Chondrocyte (in vitro differentiated cells): ENCODE measurements at places on chromosomes 3 and 15.

DNA sequence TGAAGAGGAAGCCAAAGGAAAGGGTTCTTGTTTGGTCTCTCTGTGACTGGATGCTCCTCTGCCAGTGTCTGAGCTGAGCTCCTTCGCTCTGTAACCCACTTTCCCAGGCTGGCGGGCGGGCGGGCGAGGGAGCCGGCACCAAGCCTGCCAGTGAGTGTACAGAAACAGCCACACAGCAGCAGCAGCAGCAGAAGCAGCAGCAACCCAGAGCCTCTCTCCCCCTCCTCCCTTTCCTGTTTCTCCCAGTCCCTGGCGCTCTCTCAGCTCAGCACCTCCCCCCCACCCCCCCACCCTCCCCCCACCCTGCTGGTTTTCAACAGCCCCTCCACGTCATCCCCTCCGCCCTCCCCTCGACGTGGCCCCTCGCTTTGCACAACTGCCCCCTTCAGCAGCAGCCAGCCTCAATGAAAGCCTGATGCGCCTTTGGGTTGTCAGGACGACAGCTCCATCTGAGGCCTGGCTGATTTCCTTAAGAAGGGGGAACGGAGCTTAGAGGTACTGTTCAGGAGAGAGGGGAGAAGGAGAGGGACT lies at the start of gene LSAMP:
TSS of gene LSAMP (minus strand) at position 177 of the 531 bp plus-strand sequence.
- no peak for DNase-seq

DNA sequence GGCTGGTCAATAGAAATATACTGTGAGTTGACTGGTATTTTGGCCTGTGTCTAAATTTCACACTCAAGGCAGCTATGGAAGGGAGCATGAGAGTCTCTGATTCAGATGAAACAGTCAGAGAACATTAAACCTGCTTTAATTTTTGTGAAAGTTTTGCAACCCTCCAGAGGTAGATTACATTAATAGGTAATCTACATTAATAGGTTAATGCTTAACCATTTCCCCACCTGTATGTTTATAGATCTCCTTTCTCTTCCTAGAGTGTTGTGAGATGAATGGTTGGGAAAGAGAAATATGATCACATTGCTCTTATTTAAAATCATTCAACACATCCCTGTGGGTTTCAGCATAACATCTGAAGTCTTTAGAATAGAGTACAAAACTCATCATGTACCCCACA lies 586.9 kb upstream of the DPPA4 start:
- DNase-seq, result no peak

DNA sequence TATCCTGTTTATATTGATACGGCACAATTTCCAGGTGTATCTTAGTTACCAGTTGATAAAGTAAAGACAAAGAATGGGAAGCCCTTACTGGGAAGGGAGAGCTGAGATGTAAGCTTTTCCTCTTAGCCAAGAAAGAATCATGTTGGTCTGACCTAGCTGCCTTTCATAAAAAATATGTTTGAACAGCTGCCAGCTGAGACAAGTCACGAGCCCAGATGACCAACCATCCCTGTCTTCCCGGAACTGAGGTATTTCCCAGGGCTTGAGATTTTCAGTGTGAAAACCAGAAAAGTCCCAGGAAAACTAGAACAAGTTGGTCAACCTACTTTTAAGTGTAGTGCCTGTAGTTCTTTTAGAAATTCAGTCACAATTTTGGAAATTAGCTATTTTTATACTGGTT lies 3.6 kb upstream of the MYH15 start:
- DNase-seq, result no peak

DNA sequence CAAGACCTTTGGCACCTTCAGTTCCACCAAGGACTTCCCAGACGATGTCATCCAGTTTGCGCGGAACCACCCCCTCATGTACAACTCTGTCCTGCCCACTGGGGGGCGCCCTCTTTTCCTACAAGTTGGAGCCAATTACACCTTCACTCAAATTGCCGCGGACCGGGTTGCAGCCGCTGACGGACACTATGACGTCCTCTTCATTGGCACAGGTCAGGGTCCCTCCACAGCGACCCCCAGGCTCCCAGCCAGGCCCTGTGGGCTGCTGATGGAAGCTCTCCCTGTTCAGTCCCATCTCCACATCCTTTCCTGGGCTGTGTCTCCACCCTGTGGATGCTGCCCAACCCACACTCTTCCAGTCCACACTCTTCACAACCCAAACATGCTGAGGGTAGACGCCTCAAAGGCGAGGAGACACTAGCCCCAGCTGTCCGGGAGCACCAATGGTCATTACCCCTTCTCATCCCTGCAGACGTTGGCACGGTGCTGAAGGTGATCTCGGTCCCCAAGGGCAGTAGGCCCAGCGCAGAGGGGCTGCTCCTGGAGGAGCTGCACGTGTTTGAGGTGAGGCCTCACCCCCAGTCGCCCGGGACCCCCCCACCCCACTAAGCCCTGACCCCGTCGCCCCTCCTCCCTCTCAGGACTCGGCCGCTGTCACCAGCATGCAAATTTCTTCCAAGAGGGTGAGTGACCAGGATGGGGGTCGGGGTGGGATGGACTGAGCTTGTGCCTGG lies 4.3 kb upstream of the LSMEM2 start:
- DNase-seq, result no peak

DNA sequence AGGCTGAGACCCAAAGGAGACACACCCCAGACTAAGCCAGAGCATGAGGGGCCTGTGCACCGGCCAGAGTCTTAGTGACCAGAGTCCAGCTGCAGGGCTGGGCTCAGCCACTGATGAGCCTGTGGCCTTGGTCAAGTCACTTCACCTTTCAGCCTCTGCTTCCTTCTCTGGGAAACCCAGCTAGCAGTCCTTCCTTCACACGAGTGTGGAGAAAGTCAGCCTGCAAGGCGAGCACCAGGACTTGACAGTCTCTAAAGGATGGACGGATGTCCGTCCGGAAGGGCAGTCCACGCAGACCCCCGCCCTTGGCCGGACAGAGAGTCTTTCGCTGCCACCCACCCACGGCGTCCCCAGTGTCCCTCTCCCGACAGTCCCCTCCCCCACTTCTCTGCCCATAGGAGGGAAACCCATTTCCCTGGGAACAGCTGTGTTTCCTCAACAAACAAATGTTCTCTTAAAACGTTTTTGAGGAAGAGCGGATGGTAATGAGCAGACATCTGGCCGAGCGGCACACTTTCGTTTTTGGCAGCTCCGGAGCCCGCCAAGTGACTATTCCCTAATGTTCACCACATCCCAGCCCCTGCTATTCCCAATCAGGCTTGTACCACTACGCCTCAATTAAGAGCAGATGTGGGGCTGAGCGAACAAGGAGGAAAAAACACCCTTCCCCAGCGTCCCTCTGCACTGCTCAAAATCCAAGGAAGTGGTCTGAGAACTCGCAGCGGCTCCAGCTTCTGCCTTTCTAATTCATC lies 129.1 kb upstream of the SMAD3 start:
- no peak for DNase-seq

- no peak for DNase-seq
Measured at GRCh38 chr3:42638339-42638842, 15.1 kb upstream of the ZBTB47 start.

DNA sequence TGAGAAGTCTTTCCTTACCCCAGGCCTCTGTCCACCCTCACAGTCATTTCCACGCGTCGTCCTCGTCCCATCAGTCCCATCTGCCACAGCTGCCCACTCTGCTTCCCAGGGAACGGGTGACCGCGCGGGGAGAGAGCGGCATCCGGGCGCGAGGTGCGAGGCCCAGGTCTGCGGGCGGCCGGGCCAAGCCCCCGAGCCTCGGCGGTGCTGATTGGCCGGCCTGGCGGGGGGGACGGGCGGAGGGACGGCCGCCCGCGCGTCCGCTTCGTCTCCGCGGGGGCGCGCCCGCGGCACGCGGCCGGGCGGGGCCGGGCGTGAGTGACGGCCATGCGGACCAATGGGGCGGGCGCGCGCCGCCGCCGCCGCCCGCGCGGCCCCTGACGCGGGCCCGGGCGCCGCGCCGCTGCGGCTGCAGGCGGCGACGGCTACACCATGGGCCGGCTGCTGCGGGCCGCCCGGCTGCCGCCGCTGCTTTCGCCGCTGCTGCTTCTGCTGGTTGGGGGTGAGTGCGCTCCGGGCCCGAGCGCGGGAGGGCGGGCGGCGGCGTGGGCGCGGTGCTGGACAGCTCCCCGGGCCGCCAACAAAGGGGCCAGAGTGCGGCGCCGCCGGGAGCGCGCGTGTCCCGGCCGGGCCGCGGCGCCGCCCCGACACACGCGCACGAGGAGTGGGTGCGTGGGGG lies at the start of gene PODXL2:
TSS of gene PODXL2 (plus strand) at position 398 of the 679 bp plus-strand sequence. CDS start at position 433, 35 bp downstream.
- DNase-seq, result no peak

DNA sequence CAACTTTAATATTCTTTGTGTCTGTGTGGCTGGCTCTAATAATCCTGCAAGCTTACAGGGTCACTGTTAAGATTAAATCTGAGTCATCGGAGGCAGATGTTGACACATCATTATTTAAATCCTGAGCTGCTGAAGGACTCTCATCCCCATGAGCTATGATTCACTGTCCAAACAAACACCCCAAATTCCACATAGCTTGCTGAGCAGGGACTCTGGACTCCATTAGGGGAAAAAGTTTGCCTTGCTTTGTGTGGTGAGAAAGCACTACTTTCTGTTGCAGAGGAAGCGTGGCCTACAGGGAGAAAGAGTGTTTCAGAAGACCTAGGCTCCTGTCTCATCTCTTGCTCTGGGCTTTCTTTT lies 213.7 kb downstream of the PDCD6IP start:
- DNase-seq, result no peak

DNA sequence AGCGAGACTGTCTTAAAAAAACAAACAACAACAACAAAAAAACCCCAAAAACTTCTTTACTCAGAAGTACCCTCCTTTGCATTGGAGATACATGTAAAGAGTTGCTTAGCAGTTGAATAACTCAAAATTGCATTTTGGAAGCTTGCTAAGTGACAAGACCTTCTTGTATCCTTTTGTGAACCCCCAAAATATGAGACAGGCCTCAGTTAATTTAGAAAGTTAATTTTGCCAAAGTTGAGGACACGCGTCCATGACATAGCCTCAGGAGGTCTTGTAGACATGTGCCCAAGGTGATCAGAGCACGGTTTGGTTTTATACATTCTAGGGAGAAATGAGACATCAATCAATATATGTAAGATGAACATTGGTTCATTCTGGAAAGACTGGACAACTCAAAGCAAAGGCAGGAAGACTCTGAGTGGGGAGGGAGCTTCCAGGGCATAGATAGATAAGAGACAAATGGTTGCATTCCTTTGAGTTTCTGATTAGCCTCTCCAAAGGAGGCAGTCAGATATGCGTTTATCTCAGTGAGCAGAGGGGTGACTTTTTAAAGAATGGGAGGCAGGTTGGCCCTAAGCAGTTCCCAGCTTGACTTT lies 1.7 kb upstream of the ARF4 start:
- no peak for DNase-seq

- no peak for DNase-seq
Measured at GRCh38 chr3:9583792-9584191, 30.2 kb upstream of the LHFPL4 start.

- no peak for DNase-seq
Measured at GRCh38 chr3:136954980-136955780, 2.6 kb upstream of the IL20RB start.

DNA sequence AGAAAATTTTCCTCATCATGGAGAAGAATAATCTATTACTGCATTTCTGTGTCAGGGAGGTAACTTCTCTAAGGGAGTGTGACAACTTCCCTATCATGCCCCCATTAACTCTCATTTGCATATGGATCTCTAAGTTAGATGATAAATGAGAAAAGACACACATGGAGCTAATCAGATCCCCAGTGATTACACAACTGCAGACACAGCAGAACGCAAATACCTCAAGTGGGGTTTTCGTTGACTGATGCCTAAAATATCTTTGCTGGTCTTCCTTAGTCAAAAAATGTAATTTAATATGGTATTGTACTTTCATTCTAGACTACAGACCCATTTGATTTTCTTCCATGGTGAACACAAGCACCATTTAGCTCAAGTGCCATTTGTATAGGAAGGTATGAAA lies 630.5 kb downstream of the TBL1XR1 start:
- no peak for DNase-seq

DNA sequence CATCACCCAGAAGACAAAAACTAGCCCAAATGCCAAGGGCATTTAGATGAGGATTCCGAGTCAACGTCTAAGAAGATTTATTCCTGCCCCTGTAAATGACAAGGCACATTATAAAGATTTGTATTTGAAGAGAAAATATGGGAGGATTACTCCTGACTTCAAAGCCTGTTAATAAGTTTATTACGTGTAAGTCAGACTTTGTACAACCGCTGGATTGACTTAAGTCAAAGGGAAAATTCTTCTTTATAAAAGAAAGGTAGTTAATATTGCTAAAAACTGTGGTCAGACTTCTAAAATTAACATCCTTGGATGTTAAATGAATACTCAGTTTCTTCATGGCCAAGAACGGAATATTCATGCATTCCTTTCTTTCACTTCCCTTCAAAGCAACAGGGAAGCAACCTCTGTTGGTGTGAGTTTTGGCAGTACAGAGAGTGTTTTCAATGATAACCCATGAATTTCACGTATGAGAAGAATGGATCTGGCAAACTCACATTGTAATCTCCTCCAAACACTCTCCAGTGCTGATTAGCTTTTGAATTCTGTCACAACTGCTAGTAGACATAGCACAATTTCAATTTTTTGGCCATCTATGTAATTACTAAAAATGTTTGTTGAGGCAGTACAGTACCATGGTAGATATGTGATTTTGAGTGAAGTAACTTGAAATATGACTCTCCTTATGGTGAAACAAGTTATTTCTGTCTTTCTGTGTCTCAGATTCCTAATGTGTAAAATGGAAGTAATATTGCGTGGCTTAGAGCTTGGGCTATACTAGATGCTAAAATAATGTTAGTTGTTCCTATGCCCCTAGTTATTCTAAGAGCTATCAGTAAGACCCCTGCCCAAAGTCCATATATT lies 62.0 kb downstream of the PLD1 start:
- DNase-seq, result no peak

DNA sequence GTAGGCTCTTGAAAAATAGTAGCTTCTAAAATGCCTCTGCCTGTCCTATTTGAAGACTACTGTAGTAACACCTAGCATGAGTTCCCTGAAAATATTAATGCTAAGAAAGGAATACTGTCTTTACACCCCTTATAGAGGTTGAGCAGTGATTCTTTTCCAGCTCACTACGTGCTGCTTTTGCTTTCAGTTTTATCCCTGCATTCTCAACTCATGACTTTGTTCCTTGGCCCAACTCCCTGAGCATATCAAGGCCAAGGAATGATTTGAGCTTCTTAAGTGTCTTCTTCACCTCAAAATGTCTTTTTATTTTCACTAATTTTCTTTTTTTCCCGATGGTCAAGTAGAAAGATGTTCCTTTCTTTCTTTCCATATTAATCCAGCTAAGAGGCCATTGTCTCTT lies 16.5 kb upstream of the P2RY13 start:
- no peak for DNase-seq

DNA sequence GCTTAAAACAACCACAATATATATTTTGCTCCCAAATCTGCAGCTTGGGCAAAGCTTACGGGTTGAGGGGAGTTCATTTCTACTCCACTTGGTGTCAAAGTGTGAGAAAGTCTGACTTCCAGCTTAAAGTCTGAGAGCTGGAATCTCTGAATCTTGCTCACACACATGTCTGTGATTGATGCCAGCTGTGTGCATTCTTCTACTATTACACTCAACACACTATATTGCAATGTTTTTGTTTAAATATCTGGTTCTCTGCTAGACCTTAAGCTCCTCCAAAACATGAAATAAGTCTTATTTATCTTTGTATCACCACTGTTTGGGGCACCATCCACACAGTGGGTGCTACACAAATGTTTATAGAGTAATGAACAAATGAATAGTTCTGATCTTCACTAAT lies 36.7 kb upstream of the SECISBP2L start:
- DNase-seq, result no peak

- DNase-seq, result peak; percentile 58
Measured at GRCh38 chr15:98955331-98955730, 52.3 kb downstream of the PGPEP1L start.
